Activated CD4-positive, alpha-beta T cell treated with anti-CD3 and anti-CD28 coated beads for 1 hour (primary cell): ENCODE measurements at places on chromosomes 3 and 15.

GRCh38 chr15:41429003-41429890 lies 12.4 kb downstream of the RTF1 start:
- DNase-seq = no peak

DNA sequence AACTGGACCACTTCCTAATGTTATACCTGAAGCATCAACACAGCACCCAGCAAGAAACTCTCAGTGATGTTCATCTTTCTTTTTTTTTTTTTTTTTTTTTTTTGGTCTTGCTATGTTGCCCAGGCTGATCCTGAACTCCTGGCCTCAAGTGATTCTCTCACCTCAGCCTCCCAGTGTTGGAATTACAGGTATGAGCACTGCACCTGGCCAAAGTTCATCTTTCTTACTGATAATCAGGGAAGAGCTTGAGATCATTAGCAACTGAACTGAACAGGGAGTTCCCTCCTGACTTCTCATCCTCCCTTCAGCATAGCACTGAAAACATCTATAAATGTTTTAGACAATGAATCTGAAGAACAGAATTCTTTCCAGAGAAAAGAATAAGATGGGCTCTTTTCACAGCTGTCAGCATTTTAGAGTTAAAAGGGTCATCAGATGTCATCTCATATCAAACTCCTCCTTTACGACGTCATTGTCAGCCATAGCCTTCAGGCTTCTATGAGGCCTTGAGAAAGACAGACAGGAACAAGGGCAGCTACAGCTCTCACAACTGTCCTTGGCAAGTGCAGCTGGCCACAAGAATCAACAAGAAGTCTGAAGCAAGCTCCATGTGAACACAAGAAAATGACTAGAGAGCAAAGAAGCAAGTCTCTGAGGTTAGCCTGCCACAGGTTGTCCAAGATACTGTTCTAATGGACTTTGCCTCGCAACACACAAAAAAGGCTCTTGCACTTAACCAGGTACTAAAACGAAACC lies 33.8 kb downstream of the SCAP start:
- no peak for DNase-seq

DNA sequence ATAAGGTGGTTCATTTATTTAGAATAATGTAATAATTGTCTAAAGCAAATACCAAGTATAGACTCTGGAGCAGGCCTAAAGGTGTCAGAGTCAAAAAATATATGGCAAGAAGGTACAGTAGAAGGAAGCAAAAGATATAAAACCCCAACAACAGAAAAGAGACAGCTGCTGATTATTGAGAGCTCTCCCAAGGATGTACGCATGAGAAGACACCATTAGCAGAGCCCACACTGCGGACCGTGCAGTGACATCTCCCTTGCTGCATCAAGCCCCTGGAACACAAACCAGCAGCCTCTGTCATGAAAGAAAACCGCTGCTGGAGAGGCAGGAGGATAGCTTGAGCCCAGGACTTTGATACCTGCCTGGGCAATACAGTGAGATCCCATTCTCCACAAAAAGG lies 18.0 kb upstream of the SLC6A20 start:
- DNase-seq = no peak

DNA sequence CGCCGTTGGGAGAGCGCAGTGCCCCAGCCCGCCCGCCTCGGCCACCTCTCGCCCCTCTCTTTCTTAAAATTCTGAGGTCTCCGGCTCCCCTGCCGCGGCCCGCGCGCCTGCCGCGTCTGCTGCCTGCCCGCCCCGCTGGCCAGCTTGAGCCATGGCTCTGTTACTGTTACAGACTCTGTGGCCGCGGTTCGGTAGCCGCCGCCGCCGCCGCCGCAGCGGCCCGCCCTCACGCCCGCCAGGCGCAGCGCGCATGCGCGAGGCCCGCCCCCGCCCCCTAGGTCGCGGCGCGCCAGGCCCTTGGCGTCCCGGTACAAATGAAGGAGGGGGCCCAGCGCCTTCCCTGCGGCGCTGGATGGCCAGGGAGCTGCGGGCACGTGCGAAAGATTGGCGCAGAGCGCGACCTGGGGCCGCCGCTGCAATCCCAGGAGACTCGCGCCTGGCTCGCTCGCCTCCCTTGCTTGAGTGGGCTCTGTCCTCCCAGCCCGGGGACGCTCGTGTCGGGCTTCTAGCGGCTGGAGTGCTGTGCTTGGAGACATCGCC lies at the start of gene ONECUT1:
Gene ONECUT1, minus strand, starts transcription at position 168 of the 540 bp plus-strand sequence. CDS start 452 bp downstream, outside the sequence.
- no peak for DNase-seq

GRCh38 chr15:31508656-31509055 lies 182.0 kb downstream of the KLF13 start:
- DNase-seq = no peak

DNA sequence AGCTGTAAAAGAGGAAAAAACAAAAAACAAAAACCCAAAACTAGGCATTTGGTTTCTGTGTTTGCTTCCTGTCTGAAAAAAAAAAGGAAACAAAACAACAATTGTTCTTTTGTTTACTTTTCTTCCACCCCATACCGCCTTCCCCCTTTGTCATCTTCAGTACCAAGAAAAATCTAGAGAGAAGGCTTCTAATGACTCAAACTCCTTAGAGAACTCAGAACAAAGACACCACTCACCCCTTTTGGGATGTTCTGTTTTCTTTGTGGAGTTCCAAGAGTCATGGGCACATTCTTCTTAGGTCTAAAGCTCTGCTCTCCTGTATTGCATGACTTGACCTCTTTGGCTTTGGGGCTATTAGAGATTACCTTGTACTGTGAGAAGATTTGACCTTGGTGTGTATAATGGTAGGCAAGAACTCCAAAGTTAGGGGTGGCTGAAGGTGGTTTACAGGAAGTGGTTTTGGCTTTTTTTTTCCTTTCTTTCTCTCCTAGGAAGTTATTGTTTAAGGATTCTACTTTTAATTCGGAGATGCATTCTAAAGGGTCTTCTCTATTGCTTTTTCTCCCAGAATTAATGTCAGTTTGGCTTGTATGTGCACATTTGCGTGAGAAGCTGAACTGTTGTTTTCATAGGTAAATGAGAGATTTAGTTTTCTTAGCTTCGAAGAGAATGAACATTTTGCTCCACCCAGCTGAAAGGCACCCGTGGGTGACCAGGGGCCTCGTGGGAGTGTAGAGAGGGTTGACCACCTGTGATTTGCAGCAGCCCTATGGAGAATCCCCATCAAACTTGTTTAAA lies 39.5 kb upstream of the ZBTB20 start:
- no peak for DNase-seq

DNA sequence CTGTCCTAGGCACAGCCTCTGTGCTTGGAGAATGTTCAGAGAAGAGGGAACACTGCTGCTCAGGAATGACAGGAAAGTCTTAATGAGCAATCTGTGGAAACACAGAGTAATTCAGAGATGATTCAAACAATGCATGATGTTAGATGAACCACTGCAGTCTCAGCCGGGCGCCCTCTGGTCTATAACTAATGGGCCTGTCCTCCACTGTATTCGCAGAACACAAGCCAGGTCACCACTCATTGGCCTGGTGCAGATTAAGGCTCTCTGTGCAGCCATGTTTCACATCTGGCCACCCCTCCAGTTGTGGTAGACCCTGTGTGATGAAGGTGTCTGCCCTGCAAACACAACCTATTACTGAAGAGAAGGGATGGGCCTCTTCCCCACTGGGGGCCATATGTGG lies 281.7 kb upstream of the ROPN1 start:
- no peak for DNase-seq

- no peak for DNase-seq
These were observed 219.0 kb downstream of the SHQ1 start for GRCh38 chr3:72629191-72629631.

- DNase-seq = no peak
These were observed 106.7 kb downstream of the RYK start for GRCh38 chr3:134143828-134144401.

GRCh38 chr15:95857124-95857757 lies 473.3 kb upstream of the NR2F2 start:
- no peak for DNase-seq

DNA sequence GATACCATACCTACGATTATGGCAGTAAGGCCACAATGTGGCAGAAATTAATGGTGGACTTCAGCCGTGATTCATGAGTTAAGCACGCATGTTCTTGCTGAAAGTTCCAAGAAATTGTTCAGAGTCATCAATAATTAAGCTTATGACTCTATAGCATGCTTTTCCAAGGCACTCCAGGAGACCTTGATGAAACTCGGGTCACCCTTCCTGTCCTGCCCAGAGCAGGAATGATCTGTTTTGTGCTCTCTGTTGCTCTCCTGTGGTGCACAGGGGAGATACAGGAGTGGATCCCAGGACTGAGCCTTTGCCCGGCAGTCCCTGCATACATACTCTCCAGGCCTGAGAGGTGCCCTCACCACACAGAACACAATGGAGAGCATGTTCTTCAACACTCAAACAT lies 141.6 kb upstream of the SLC2A2 start:
- no peak for DNase-seq

DNA sequence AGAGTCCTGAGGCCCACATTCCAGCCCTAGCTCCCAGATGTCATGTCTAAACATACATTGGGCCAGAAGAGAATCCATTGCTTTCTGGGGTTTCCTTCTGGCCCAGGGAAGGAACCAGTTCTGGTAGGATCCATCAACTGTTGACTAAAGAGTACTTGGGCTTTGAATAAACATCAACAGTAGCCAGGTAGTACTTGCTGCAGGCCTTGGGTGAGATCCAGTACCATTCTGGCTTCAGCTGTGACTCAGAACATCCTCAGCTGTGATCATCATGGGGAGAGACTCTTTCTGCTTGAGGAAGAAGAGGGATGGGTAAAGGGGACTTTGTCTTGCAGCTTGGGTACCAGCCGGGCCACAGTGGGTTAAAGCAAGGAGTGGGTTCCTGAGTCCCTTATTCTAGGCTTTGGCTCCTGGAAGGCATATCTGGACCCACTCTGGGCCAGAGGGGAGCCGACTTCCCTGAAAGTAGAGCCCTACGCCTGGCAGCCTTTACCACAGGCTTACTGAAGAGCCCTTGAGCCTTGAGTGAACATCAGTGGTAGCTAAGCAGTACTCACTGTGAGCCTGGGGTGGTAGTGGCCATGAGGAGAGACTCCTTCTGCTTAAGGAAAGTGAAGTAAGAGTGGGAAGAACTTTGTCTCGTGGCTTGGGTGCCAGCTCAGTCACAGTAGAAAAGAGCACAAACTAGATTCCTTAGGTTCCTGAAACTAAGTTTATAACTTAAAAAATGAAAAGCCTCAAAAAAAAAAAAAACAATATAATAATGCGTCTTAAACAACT lies 128.3 kb downstream of the GOLIM4 start:
- no peak for DNase-seq

GRCh38 chr3:24687671-24688070 lies 193.0 kb upstream of the THRB start:
- no peak for DNase-seq

DNA sequence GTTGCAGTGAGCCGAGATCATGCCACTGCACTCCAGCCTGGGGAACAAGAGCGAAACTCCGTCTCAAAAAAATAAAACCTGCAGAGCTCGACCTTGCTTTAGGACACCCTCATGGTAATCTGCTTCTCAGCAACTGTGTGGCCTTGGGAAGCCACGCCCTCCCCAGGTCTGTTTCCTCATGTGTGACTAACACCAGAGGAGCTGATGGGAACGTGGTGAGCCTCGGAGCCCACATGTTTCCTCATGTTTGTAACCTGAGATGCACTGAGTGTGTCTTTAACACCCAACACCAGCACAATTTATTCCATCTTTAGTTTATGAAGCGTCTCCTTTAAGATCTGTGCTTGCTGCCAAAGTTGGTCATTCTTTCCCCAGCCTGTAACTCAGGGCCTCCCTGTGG lies 142.8 kb downstream of the OCA2 start:
- no peak for DNase-seq

DNA sequence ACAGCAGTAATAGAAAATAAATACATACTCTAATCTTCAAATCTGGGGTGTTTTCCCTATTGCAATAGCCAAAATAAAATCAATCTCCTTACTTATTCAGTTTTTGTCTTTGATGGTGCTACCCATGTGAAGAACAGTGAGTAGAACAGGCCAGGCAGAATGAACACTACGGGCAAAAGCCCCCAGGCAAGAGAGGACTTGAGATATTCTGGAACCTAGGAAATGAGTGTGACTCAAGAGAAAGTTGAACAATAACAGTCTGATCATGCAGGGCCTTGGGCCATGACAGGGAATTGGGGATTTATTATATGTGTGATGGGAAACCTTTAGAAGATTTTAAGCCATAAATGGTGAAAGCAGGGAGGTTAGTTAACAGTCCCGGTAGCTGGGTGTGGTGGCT lies 14.0 kb upstream of the DUT start:
- no peak for DNase-seq

GRCh38 chr3:16828815-16829214 lies 55.9 kb upstream of the PLCL2 start:
- DNase-seq = peak; percentile 22

- no peak for DNase-seq
These were observed 83.8 kb upstream of the CTDSPL start for GRCh38 chr3:37777835-37778234.

- DNase-seq = no peak
These were observed 57.4 kb upstream of the ST3GAL6 start for GRCh38 chr3:98705694-98706093.

DNA sequence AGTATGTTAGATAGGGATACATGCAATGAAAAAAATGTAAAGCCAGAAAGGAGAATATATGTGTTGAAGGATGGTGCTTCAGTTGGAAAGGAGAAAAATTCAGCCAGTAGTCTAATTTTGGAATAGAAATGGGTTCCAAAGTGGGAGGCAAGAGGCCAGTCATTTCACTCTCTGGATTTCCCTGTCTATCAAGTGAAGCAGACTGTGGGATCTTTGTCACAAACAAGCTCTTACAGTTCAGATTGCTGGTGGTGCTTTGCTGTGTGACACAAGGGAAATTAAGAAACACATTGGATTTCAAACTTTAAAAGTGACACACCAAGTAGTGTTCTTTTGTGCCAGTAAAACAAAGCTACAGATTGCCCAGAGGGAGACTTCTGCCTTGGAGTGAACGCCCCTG lies 82.0 kb upstream of the BFSP2 start:
- DNase-seq = no peak

DNA sequence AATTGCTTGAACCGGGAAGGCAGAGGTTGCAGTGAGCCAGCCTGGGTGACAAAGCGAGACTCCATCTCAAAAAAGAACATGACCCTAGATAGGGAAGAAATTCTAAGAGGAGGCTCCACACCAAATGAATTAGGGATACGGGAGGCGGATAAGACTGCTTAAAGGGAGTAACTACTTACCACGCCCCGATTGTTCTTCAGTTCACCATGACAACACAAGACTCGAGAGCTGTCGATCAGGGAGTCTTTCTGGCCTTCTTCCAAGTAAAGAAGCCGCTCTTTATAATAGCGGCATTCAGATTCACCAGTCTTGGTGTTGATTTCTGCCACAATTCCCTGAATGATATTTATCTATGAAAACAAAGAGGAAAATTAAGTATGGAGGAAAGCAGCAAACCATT lies 53.9 kb upstream of the TASOR start:
- DNase-seq = no peak

- no peak for DNase-seq
These were observed 109.1 kb upstream of the BCHE start for GRCh38 chr3:165946360-165946759.

DNA sequence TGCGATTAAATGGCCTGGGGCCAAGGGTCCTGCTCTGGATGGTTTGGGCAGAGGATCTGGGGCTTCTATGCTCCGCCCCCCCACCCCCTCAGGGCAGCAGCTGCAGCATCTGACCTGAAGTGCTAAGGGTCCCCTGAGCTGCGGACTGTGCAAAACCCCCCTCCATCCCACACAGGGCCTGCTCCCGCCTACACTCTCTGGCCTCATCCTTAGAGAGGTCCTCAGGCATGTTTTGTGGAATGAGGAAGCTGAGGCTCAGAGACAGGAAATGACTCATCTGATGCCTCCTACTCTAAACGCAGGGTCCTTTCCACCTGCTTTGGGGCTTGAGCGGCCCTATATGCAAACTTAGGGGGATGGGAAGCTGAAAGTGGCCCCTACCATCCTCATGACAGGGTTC lies 59.5 kb upstream of the CTSH start:
- DNase-seq = no peak
